ENCODE measurements at places on chromosomes 12 and 14.

DNA sequence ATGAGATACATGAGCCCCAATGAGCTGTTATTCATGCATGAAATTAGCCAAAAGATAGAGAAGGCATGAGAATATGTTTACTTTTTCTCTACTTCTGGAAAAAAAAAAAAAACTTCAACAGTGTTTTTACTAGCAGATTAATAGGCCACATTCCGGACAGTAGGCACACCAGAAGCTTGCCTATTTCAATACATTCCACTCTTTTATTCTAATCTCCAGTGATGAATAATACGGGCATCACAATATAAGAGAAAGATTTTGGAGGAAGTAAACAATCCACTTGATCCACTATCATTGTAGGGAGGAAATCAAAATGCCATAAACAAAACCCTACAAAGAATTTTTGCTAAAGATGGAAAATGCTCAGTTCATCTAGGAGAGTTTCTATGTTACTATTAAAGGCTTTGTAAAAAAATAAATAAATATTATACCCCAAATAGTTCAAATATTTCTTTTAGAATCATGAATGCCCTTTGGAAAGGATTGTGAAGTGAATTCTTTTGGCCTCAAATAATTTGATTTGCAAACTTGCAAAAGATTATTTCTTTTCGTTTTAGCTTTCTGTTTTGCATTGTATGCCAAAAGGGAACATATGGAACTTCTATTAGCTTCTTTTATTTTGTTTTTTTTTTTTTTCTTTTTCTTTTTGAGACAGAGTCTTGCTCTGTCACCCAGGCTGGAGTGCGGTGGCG lies 232.6 kb downstream of the EPS8 start:
- no peak for DNase-seq

- DNase-seq = no peak
Measured at GRCh38 chr14:76396714-76397187, 20.8 kb downstream of the ESRRB start.

- no peak for DNase-seq
Measured at GRCh38 chr12:130634866-130635265, 81.2 kb downstream of the RIMBP2 start.

DNA sequence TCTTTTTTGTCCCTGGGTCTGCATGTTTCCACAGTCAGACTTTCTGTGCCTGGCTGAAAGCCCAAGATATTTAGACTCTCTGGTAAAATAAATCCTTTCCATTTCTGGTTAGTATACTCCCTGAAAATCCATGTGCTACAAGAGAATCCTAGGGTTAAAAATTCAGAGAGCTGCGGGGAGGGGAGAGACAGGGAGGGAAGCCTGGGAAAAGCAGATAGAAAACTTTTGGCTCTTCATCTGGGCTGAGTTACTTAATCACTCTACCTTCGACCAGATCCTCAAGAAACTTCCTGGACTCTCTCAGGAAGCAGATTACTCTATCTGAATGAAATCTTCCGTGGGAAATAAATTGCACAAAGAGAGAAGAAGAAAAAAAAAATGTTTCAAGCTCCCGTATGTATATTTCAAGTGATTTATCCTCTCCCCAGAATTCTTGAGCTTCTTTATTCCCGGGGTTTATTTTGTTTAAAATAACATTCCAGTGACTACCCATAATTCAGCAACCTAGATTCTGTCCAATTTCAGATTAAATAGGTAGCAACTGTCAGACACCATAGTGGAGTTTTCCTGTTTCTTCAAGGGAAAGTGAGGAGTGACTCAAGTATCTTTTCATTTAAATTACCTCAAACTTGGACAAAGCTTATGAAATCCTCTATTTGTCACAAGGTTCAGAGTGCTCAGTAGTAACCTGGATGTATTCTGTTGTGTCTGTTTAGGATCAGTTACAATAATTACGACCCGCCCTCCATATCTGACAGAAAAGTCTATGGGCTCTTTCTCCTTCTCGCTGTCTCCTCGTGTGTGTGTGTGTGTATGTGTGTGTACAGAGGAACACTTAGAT lies 163.7 kb downstream of the MYRFL start:
- DNase-seq = no peak

DNA sequence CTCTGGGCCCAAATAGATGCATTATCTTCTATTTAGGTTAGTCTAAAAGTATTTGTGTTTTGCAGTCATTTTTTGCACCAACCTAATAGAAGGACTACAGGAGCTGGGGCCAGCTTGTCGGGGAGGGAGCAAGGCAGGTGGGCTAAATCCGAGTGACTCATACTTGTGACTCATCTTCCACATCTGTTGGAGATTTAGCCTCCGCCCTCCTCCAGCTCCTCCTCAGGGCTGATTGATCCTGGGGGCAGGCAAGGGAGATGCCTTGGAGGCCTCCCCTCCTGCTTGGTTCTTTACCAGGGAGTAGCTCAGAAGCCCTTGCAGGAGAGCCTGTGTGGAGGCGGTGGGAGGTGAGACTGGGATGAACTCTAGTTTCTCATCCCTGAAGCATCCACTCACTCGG lies 27.9 kb downstream of the RHOF start:
- no peak for DNase-seq

- no peak for DNase-seq
Measured at GRCh38 chr14:87810711-87811110, 182.3 kb downstream of the GALC start.

- no peak for DNase-seq
Measured at GRCh38 chr12:56208006-56208405, 13.7 kb downstream of the RNF41 start.

DNA sequence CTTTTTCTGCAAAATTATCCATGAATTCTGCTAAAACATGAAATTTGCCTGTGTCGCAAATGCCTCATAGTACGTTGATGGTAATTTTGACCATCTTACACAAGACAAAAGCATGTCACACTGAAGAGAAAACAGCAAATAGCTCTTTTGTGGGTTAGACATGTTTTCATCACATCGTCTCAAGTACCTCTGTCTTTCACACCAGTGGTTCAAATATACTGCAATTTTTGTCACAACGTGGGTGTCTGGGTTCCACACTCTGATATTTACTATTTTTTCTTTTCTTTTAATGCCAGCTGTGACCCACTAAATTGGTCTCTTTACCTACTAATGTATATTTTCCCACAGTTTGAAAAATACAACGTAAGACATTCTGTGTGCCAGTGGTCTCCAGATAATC lies 10.4 kb downstream of the KLRB1 start:
- DNase-seq = no peak

- DNase-seq = peak; percentile 16
Measured at GRCh38 chr12:107411792-107412535, 273.6 kb upstream of the PWP1 start.

- no peak for DNase-seq
Measured at GRCh38 chr12:98763656-98764055, 118.6 kb downstream of the APAF1 start.

- DNase-seq = no peak
Measured at GRCh38 chr14:50452979-50453705, 56.5 kb upstream of the CDKL1 start.

GRCh38 chr14:104724407-104724980 lies 465 bp downstream of the ADSS1 start:
- peak; percentile 15 for DNase-seq

DNA sequence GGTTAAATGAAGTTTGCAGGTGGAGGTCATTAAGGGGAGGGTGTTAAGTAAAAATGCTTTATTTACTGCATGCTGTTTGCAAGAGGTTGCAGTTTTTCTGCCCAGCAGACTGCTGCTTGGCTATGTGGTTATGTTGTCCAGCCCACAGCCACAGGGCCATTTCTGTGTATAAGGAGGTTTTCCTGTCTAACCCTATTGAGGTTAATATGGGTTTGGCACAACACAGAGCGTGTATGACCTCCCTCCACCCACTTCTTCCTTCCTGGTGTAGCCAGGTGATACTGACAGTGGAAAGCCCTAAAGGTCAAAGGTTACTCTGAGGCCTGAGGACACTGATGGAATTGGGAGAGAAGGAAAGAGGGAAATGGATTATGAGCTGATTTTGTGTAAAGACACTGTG lies 253.7 kb upstream of the PWP1 start:
- DNase-seq = no peak

DNA sequence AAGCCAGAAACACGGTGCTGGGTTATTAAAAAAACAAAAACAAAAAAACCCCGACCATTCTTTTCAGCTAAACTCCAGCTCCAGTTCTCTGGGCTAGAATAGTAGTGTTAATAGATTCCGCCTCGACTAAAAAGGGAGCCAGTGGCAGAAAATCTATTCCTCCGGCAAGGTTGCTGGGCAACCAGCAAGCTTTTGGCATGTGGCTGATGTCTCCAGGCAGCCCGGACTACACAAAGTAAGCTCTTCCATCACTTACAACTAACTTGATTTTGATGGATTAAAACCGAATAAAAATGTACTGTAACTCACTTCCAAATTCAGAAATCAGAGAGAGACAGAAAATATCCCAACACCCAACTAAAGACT lies 126.4 kb upstream of the FOXN3 start:
- no peak for DNase-seq

DNA sequence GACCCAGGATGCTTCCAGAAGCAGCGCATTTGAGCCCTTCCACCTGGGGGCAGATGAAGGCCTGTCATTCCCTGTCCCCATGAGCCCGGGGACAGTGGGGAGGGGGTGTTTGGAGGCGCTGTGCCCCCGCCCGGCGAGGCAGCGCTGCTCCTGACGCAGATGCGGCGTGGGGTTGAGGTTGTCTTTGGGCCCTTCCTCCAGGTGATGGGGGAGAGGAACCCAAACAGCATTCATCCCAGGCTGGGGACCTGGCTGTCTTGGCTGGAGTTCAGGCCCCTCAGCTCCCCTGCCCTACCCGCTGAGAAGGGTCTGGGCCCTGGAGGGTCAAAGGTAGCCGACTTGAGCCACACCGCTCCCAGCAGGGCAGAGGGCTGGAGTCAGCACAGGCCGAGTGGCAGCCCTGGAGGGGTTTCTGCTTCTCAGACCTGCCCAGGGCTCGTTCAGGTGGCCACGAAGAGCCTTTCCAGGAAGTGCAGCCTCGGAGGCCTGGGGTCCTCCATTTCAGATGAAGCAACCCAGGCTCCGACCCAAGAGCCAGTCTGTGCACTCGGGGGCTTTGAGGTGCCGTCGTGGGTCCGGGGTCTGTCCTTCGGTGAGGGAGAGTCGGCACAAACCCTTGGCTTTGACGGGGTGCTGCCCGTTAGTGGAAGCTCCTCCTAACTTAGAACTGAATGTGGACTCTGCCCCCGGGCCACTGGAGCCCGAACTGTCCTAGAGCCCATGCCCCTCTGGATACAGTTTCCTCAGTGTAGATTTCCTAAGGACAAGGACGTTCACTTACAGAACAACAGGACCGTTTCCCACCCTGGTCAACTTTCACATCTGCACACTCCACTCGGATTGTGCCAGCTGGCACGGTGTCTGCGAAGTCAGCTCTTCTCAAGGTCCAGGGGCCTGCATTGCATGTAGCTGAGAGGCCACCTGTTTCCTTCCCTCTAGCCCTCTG lies 16.1 kb downstream of the ACADS start:
- DNase-seq = no peak

- DNase-seq = no peak
Measured at GRCh38 chr14:56331592-56332216, 213.5 kb downstream of the PELI2 start.

GRCh38 chr12:80627782-80628181 lies 79.7 kb upstream of the MYF6 start:
- no peak for DNase-seq

GRCh38 chr12:111753144-111753881 lies 13.4 kb upstream of the ALDH2 start:
- DNase-seq = peak; percentile 73

DNA sequence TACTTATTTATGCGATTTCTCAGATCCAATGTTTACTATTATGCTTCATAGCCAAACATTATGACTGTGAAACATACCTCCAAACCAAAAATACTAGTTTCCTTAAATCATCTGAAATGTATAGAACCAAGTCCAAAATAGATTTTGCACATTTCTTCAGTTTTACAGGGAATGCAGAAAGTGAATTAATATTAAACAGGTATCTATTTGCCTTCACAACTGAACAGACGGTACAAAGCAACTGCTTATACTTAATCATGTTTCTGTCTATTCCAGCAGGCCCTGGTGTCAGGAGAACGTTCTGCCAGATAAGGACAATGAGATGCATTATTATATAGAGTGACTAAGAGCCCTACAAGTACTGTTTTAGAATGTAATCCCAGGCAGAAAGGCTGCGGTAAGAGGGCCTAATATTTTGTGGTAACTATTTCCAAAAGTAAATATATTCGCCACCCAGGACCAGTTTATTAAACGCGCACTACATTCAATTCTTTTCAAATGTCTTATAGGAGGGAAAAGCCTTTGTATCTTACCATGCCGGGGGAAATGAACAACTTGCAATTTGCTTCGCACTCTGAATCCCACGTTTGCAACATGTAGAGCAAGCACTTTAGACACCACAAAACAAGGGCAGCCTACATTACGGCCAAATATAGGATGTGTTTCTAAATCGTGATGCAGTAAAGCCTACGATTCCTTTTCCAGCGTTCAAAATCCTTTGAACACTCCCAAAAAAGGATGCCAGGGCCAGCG lies 1.5 kb downstream of the CORO1C start:
- no peak for DNase-seq

DNA sequence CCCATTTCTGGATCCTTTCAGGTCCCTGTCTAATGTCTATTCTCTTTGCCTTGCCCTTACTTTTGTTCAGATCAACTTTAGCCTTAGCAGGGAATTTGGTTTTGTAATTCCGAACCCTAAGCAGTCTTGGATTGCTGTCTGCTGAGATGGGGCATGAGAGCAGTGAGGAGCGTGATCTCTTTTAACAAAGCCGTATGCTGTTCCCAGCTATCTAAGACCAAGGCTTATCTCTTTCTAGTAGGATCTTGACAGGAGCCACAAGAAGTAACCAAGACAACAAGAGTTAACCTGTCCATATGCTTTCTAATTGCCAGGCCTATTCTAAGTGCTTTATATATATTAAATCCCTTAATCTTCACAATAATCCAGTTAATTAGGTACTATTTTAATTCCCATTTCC lies 4.5 kb upstream of the DHRS7 start:
- no peak for DNase-seq

DNA sequence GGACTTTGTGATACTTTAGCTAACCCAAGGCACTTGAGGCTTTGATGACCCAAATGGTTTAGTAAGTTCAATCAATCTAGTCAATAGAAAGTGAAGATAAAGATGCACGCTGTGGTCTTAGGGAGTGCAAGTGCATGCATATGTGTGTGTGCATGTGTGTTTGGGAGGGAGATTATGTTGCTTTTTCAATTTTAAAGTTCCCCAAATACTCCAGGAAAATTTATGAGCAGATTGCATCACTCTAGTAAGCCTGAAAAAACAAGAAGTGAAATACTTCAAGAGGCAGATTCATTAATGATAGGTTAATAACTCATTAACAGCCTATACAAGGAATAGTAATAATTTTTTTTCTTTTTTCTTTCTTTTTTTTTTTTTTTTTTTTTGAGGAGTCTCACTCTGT lies 12.4 kb upstream of the SIX1 start:
- no peak for DNase-seq

GRCh38 chr12:116843085-116843484 lies 38.2 kb downstream of the HRK start:
- no peak for DNase-seq
